ENCODE measurements at places on chromosomes 7 and 10. TPM values are rescaled to one million over a fixed set of nuclear protein-coding genes. Genes with fewer than 3 reads are reported as not detected.
A peak's percentile ranks its signal among the peaks of the same experiment; 100 is the strongest.

Gene CTAGE8
- not detected for total RNA-seq

Gene TMEM213
- not detected for total RNA-seq

Gene CUBN
- total RNA-seq, result 1.3 TPM

Gene SPAM1
- not detected for total RNA-seq

Gene TAX1BP1
- total RNA-seq, result 170 TPM

Gene IL2RA
- total RNA-seq, result 2.5 TPM

- DNase-seq, result no peak
Observed at GRCh38 chr7:37428681-37429434, 19.8 kb downstream of the ELMO1 start.

DNA sequence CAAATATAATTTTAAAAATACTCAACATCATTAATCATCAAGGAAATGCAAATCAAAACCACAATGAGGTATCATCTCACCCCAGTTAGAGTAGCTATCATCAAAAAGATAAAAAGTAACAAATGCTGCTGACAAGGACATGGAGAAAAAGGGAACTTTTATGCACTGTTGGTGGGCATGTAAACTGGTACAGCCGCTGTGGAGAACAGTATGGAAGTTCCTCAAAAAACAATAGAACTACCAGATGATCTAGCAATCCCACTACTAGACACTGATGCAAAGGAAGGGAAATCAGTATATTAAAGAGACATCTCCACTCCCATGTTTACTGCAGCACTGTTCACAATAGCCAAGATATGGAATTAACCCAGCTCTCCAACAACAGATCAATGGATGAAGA lies 384.5 kb downstream of the PLXDC2 start:
- no peak for DNase-seq

Gene SPDYE2B
- total RNA-seq, result not detected

Gene PLPP4
- 2.8 TPM for total RNA-seq

DNA sequence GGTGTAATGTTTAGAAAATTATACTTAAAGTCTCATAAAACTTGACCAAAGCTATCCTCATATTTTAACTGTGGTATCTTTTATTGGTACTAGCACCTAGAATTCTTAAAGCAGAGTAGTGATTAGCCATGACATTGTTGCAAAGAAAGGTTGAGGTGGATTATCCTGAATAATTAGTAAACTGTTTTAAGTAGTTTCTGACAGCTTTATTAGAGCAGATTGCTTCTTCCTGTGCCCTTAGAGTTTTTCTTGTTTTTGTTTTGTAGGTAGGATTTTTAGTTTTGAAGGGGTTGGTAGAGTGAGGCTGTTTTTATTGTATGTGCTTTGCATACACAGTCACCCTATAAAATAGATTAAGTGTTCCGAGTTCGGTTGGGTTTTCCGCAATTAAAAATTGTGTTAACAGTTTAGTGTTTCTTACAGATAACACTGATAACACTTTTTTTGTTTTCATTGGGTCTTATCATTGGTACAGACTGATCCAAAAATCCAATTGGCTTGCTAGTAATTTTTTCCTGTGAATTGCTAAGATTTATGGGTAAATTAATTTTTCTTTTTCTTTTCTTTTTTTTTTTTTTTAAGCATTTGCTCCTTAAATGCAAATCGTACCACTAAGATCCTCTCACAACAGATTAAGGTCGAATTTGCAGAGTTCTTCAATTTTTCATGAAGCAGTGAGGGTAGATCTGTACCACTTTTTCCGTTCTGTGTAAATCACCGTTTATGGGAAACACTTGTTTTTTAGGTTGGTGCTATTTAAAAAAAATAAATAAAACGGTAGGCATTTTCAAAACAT lies 2.1 kb upstream of the PBLD start:
- DNase-seq, result no peak

Gene GIMAP7
- 10.0 TPM for total RNA-seq

DNA sequence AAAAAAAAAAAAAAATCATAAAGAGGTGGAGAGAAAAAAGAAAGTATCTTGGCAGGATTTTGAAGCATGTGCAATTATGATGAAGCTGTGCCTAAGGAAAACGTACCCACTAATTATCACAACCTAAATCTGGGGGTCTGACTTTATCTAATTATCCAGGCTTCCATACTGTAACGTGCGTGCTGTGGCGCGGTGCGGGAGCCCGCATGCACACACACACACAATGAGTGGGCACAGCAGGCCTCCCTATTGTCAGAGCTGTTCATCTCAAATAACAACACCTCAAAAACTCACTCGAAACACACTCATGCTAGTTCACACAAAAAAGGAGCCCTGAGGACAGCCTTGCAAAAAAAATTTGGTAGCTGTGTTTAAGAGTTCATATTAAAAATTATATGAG lies 31.9 kb downstream of the BEND7 start:
- no peak for DNase-seq

DNA sequence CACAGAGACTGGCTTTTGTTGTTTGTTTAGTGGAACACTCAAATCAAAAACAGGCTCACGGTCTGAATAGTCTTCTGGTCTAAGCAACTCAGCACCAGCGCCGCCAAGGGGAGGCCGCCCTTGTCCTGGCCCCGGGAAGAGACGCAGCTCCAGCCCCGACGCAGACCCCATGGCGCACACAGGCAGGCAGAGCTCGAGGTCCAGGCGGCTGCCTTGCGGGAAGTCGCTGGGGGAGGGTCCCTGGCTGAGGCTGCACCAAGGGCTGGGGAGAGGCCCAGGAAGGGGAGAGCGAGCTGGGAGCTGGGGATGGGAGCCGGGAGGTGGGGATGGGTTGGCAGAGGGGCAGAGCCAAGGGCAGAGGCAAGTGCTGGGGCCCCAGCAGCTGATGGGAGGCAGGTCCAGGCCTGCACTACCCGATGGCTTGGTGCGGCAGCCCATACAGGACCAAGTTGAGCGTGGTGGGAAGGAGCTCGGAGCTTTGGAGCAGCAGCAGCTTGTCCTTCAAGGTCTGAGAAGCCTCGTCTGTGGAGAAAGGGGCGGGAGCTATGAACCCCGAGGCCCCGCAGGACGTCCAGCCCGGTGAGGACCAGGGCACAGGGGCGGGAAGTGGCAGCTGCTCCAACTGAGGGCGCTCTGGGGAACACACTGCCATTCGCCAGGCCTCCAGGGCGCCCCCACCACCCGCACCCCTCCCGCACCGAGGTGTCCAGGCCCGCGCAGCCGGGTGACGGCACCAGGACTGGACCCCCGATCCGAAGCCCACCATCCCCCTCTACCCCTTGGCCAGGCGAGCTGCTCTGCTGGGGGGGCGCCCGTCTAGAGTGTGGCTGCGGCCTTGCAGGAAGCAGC lies 22.7 kb upstream of the NKX6-2 start:
- no peak for DNase-seq

GRCh38 chr7:99019523-99020412 lies 124.1 kb downstream of the SMURF1 start:
- peak; percentile 13 for DNase-seq

Measured in sigmoid colon (tissue), 7 donors.